ENCODE measurements at places on chromosomes 11 and 22.
A peak's percentile ranks its signal among the peaks of the same experiment; 100 is the strongest.

- no peak for DNase-seq
These were observed 67.8 kb upstream of the LIN7C start for GRCh38 chr11:27574342-27574741.

DNA sequence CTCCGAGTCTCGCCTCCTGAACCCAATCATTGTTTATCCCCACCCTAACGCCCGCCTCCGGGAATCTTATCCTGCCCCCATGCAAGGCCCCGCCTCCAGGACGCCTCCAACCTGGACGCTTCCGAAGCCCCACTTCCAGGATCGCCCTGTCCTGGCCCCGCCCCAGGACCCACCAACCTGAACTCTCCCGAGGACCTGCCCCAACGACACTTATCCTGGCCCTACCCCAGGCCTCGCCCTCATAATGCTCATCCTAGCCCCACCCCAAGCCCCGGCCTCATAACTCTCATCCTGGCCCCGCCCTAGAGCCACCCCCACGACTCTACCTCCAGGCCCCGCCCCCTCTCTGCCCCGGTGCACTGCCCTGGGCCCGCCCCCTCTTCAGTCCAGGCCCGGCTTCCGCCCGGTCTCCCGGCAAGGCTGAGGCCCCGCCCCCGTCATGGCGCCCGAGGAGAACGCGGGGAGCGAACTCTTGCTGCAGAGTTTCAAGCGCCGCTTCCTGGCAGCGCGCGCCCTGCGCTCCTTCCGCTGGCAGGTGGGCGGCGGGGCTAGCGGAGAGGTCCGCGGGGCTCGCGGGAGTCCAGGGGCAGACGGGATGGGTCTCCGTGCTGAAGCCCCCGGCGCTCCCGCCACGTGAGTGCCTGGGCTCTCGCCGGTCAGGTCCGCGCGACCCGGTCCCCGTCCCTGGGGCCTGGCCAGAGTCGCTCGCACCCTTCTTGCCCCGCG lies 45.7 kb upstream of the DEFB108B start:
- DNase-seq: peak; percentile 99

DNA sequence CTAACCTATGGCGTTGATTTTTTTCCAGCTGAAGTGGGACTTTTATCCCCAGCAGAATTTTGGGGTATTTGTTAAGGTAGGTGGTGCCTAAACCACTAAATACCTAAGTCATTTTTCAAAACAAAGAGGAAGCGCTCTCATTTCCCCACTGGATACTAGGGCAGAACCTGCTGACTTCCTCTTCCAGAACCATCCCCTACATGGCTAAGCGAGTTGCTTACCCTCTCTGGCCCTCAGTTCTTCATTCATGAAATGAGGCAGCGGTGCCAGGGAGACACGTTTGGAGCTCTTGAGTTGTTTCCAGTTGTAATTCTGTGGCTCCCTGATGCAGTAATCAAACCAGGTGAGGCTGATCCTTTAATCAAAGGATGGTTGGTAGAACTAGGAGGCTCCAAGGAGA lies 10.0 kb upstream of the MTMR3 start:
- DNase-seq: no peak

- peak; percentile 57 for DNase-seq
These were observed 14.1 kb downstream of the FAM83F start for GRCh38 chr22:40008726-40009291.

- no peak for DNase-seq
These were observed 1530.4 kb downstream of the BRD1 start for GRCh38 chr22:48297296-48297695.

GRCh38 chr11:68269414-68270081 lies 2.2 kb downstream of the C11orf24 start:
- DNase-seq: no peak

DNA sequence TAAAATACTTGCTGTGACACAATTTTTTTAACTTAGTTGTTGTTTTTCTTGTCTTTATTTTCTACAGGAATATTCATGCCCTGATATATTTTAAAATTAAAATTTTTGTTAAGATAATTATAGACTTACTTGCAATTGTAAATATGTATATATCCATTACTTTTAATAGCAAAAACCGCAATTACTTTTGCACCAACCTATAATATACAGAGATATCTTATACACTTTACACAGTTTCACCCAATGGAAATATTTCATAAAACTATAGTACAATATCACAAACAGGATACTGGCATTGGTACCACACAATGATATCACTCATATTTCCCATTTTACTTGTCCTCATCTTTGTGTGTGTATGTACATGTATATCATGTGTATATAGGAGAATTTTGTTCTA lies 188.8 kb downstream of the DLG2 start:
- DNase-seq: no peak

- DNase-seq: no peak
These were observed 120.9 kb downstream of the SLC17A6 start for GRCh38 chr11:22459048-22459447.

GRCh38 chr11:12890476-12890875 lies 118.6 kb upstream of the RASSF10 start:
- no peak for DNase-seq

DNA sequence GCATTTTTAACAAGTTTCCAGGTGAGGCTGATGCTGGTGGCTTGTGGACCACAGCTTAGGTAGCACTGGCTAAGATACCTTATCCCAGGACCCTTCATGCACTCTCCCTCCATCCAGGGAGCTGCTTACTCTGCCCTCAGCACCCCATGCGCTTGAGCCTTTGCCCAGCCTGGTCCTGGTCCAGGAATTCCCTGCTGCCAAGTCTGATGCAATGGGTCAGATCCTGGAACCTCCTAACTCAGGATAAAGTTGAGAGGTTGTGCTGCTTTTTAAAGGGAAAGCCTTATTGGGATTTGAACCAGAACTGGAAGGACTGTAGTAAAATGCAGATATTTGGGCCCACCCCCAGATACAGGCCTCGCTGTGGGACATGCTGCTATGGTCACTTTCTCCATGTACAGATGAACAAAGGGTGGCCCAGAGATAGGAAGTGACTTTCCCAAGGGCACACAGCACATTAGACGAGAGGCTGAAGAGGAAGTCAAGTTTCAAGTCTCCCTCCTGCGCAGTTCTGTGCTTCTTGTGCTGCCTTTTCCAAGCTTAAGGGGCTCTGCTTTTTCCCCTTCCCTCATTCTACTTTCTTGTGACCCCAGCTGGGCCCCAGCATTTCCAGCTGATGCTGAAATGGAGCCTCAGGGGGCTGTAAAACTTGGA lies 824 bp upstream of the LGALS12 start:
- DNase-seq: no peak

GRCh38 chr11:32447252-32447651 lies 11.9 kb upstream of the WT1 start:
- DNase-seq: no peak

GRCh38 chr11:96113193-96113681 lies 189.3 kb upstream of the MTMR2 start:
- no peak for DNase-seq

GRCh38 chr11:75767228-75767572 lies 1.4 kb upstream of the DGAT2 start:
- DNase-seq: no peak

DNA sequence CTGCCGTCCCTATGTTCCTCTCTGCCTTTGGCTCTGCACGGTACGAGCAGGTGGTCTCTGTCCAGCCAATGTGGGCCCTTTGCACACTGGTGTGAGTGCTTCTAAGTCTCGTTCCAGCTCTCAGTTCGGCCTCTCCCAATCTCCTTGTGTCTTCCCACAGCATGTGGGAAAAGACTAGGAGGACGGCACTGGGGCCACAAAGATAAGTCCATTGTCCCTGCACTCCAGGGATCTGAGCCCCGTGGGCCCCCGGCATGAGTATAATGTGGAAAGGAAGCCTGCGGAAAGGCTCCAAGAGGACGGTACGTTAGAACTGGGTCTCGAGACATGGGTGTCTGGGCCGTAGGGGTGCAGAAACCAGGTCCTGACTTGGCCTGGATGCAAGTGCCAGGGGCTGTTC lies 16.4 kb downstream of the MYEOV start:
- DNase-seq: no peak

DNA sequence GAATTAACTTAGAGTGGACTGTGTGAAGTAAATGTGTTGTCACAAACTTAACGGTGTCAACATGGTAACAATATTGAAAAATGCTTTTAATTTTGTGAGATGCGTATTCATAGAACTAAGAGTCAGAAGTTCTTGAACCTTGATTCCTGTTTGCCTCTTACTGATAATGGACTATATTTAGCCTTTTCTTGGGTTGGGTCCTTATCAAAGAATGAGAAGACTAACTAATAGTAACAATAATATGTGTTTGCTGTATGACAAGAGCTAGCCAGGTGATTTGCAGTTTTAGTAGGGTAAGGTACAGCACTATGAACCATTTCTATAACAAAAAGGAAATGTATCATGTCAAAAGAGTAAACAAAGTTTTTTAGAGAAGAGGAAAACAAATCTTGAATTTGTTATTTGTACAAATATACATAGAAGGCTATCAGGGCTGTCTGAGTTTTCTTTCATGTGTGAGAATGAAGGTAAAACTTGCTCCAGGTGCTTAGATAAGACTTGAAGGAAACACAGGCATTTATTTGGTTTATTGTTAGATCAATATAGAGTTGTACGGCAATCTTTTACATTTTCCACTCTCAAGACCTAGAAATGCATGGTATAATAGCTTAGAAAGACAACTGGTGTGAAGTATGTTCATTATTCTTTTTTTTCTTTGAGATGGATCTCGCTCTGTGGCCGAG lies 74.1 kb downstream of the PACS1 start:
- no peak for DNase-seq

GRCh38 chr11:12160231-12160630 lies 49.8 kb downstream of the MICAL2 start:
- DNase-seq: no peak

DNA sequence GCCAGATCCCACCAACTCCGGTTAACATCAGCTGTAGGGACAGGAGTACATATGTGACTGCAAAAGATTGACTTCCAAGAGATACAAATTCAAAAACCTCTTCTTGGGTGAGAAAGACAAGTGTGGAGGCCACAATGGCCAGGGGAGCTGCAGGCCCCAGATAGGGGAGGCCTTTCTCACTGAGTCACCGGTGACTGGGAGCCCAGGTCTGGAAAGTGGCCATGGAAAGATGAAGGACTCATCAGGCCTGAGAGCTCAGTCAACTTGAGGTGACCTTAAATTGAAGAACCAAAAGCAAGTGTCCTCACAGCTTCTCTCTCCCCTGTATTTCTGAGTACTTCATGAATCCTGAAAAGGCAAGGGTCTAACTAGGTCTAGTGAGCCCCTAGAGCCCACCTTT lies 90.4 kb upstream of the CLPB start:
- no peak for DNase-seq
